Activated naive CD4-positive, alpha-beta T cell treated with anti-CD3 and anti-CD28 coated beads, Interleukin-2, amount 10 ng/mL, durations not matched to agents 7 days and 5 days (primary cell): ENCODE measurements at places on chromosomes 2 and 18.

GRCh38 chr2:109703077-109703476 is 88.9 kb downstream of the SOWAHC start:
- H3K4me3 ChIP-seq, result no peak overlapping the region
- no peaks in the 10 kb centered on the region for H3K36me3 ChIP-seq
- no peaks in the 10 kb centered on the region for H3K4me1 ChIP-seq
- no peak for DNase-seq

- DNase-seq, result no peak
- H3K4me3 ChIP-seq, result no peak overlapping the region
- H3K27me3 ChIP-seq, result no peaks in the 10 kb centered on the region
- H3K27ac ChIP-seq, result peak overlapping the region; percentile 49
- H3K36me3 ChIP-seq, result peaks cover 50% of the 10 kb centered on the region
These were observed 11.8 kb downstream of the IWS1 start for GRCh38 chr2:127514485-127514884.

DNA sequence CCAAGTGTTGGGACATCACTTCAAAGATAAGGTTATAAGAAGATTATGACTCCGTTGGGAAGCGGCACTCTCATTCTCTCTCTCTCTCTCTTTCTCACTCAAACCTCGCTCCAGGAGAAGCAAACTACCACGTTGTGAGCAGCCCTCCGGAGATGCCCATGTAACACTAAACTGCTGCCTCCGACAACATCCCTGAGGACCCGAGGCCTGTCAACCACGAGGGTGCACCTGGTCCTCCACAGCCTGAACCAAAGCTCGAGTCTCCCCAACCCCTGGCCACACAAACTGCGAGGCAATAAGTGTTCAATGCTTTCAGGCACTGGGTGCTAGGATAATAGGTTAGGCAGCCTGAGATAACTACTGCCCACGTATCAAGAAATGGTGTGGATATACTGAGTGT is 654.5 kb upstream of the ID2 start:
- H3K27ac ChIP-seq, result no peak overlapping the region
- no peaks in the 10 kb centered on the region for H3K36me3 ChIP-seq
- no peak overlapping the region for H3K4me3 ChIP-seq

GRCh38 chr2:189751080-189751658 is 11.4 kb downstream of the OSGEPL1 start:
- H3K4me3 ChIP-seq, result no peak overlapping the region
- no peaks in the 10 kb centered on the region for H3K27me3 ChIP-seq
- no peaks in the 10 kb centered on the region for H3K4me1 ChIP-seq
- no peak overlapping the region for H3K27ac ChIP-seq
- H3K36me3 ChIP-seq, result peaks cover 8% of the 10 kb centered on the region
- DNase-seq, result peak; percentile 60

DNA sequence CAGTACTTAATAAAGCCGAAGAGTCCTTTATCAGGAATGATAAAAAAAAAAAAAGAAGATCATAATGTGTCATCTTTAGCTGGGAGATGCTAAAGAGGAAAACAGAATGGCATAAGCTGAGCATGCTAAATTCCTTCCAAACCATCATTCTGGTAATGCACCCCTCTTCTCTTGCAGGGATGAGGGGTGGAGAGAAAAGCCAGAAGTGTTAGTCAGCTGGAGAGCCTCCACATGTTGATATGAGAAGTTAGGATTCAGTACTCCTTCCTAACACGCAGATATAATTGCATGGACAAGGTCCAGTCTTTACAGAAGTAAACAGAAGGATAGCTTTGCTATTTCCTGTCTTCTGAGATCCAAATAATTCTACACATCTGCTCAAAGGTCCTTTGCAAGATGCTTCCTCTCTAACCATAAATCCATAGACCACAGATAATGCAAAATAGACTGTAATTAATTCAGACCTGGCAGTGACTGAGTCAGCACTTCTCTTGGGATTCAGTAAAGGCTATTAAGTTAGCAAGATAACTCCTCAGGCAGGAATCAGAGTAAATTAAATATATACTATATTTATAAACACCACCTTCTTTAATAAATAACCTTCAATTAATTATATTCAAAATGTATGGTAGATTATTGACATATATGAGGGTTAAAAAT is 930.0 kb upstream of the KLHL29 start:
- H3K36me3 ChIP-seq, result no peaks in the 10 kb centered on the region
- H3K27ac ChIP-seq, result no peak overlapping the region
- no peaks in the 10 kb centered on the region for H3K27me3 ChIP-seq
- no peak for DNase-seq
- no peak overlapping the region for H3K4me3 ChIP-seq

GRCh38 chr2:73593680-73594079 is 48.5 kb downstream of the NAT8 start:
- DNase-seq, result no peak
- no peaks in the 10 kb centered on the region for H3K4me1 ChIP-seq
- H3K27me3 ChIP-seq, result no peaks in the 10 kb centered on the region
- H3K36me3 ChIP-seq, result peaks cover 3% of the 10 kb centered on the region
- H3K27ac ChIP-seq, result no peak overlapping the region
